Spleen (tissue), 13 donors: ENCODE measurements at places on chromosomes 12 and 14.
A peak's percentile ranks its signal among the peaks of the same experiment; 100 is the strongest.

- no peak for DNase-seq
Measured at GRCh38 chr12:109192358-109192757, 76.0 kb downstream of the ACACB start.

- DNase-seq: peak; percentile 70
Measured at GRCh38 chr14:90491221-90491885, 94.5 kb downstream of the CALM1 start.

GRCh38 chr12:115891556-115892164 is 385.8 kb downstream of the MED13L start:
- DNase-seq: no peak

GRCh38 chr12:5017638-5018348 is 25.9 kb upstream of the KCNA5 start:
- no peak for DNase-seq

GRCh38 chr12:76206039-76206676 is 121.7 kb upstream of the NAP1L1 start:
- DNase-seq: no peak

DNA sequence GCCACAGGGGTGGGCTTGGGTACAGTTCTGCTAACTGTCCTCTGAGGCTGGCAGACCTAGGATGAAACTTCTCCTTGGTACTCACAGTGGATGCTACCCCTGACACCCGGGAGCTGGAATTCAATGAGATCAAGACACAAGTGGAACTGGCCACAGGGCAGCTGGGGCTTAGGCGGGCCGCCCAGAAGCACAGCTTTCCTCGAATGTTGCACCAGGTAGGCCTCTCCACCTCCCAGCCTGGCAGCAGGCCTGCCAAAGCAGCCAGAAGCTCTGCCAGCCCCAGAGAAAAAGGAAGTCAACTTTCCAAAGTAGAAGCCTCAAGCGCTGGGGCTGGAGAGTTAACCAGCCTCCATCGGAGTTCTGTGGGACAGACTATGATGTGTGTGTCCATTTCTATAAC is 2.4 kb upstream of the NRL start:
- peak; percentile 69 for DNase-seq
